ENCODE measurements at places on chromosomes 5 and 9.

DNA sequence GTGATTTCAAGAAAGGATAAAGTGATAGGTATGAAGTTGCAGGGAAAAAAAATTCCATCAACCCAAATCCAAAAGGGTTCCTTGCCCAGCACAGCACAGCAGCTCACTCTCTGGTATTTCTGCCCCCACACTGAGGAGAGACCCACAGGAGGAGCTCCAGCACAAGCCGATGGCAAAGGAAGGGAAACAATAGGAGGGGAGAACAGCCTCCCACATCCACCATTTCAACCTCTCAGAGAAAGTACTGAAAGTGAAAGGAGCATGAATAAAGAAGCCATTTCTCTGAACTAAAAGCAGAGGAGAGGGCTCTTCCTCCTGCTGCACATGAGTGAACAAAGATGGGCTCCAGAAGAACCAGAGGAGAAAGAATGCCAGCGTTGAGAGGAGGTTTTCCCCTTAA, 54.9 kb upstream of the ZSWIM6 start:
- DNase-seq, result peak; percentile 47

DNA sequence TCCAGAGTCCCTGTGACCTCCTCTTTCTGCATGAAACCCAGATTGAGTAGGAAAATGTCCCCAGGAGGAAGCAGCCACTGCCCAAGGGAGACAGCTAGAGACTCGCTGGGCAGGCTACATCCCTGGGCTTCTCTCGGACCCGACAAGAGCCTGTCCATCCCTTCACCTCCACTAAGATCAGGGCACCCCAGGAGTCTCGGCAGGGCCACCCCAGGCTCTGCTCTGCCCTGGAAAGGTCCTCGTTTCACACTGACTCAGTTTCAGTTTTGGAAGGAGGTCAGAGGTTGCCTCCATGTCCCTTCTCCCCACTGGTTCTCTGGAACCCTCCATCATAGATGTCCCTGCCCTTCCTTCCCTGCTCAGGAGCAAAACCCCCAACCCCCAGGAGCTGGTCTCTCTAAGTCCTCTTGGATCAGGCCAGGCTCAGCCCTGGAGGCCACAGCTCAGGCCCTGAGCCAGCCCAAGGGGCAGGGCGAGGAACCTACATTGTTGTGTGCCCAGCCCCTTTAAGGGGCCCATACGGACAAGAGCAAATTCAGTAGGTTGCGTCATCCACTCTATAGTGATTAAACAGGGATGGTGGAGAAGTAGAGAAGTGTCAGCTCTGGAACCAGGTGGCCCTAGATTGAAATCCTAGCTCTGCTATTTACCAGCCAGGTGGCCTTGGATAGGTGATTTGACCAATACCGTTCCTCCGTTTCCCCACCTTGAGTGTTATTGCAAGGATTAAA, 37.4 kb downstream of the C9orf50 start:
- no peak for DNase-seq

DNA sequence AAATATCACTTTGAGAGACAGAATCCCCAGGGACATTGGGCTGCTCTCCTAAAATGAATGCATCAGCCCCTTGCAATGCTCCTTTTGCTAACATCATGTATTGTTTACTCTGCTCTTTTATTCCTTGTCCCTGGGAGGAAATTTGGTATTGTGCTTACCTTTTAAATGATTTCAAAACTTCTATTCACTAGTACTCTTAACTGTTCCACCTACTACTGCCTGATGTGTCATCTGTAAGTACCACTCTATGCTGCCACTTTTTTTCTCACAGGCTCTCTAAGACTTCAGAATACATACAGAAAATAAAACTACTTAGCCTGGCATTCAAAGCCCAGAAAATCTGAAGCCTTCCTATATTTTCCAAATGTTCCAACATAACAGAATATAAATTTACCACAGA, 667.2 kb downstream of the BRINP1 start:
- no peak for DNase-seq

DNA sequence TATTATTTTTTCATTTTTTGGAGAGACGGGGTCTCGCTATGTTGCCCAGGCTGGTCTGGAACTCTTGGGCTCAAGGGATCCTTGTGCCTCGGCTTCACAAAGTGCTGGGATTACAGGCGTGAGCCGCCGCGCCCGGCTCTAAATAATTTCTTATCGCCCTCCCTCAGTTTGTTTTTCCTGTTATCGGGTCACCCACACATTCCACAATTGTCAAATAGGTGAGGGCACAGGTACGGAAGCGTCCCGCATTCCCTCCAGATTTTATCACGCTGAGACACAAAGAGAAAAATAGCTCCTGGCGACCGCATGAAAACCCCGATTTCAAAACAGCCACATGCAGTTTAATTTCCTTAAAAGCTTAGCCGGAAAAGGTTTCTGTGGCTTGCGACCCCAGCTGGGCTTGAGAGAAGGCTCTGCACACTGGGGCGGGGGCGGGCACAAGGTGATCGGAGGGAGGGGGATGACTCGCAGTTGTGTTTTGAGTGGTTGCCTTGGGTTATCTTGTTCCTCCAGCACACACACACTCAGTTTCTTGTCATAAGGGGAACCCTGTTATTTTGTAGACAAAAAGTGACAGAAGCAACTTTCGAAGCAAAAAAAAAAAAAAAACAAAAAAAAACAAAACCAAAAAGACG, 717 bp upstream of the IQGAP2 start:
- DNase-seq, result peak; percentile 73

GRCh38 chr9:98641695-98642094, 67.0 kb downstream of the GABBR2 start:
- no peak for DNase-seq

DNA sequence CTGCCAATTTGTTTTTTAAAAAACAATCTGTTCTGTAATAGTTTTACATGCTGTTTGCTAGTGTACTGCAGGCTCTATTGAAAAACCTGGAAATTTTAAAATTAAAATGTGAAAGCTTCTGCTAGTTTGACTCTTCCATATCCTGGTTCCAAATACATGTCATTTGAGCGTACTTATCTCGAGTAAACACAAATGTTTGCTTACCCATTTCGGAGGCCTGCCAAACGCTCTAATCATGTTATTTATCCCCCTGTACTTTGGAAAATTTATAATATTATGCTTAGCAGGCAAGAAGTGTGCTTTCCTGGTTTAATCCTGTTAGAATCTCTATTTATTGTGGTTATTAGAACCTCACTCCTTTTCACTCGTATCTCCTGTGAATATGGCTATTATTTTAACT, 476.8 kb upstream of the CYLC2 start:
- no peak for DNase-seq

DNA sequence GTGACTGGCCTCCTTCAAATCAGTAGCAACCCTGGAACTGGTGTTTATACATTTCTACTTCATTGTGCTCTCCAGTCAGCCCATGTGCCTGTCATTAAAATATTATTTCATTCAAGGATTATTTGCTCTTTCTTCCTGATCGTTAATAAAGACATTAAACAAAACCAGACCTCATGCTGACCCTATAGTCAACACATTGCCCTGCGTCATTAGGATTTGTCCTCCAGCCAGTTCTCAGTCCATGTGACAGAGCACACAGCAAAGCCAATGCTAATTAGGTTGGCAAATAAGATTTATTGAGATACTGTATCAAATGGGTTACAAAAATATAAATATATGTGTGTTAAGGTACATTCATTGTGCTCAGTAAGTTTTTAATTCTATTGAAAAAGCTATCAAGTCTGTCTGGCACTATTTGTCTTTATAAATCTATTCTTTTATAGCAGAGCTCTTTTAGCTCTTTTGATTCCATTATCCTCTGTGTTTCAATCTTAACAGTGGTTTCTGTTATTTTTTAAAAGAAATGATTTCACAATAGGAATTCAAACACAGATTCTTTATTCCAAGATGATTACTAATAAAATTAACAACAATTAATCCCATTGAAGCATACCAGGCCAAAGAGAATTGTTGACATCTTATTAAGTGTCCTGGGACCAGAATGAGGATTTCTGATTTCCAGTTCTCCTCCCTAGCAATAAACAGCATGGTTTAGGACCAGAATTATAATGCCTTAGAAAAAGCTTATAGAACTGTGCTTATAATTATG, 209.4 kb upstream of the RGMB start:
- DNase-seq, result no peak

DNA sequence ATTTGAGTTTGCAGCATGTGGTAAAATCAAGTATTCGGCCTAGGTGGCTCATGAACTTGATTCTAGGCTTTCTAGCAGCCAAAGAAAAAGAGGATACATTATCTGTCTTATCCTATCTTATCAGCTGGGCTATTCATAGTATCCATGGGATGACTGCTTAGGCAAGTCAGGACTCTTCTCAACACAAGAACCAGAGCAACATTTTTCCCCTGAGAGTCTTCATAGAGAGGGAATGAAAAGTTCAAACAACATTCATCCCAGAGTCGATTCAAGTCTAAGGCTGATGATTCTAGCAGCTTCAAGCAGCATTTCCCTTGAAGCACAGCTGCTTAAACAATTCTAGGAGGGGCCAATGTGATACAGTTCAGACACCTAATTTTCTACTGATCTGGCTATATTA, 3.0 kb downstream of the S100Z start:
- DNase-seq, result no peak

DNA sequence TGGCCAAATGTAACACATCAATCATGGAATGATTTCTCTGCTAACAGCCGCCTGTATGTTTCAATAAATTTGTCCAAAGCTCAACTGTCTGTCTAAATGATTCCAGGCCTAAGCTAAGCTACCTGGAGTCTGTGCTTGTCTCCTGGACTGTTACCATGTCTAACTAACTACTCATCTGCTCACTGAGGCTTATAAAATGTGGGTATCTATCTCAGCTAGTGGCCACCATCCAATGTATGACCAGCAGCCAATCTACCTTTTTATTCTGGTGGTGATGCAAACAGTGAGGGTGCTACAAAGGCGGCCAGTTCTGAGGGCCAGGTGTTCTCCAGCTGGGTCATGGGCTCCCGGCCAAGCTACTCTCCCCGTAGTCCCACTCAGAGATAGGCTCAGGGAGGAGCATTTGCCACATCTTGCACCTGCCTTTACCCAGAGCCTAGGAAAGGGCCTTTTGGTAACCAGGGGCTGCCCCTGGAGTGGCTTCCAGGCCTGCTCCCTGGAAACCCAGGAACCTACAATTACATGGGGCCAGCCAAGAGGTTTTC, 59.1 kb downstream of the PFDN1 start:
- no peak for DNase-seq

DNA sequence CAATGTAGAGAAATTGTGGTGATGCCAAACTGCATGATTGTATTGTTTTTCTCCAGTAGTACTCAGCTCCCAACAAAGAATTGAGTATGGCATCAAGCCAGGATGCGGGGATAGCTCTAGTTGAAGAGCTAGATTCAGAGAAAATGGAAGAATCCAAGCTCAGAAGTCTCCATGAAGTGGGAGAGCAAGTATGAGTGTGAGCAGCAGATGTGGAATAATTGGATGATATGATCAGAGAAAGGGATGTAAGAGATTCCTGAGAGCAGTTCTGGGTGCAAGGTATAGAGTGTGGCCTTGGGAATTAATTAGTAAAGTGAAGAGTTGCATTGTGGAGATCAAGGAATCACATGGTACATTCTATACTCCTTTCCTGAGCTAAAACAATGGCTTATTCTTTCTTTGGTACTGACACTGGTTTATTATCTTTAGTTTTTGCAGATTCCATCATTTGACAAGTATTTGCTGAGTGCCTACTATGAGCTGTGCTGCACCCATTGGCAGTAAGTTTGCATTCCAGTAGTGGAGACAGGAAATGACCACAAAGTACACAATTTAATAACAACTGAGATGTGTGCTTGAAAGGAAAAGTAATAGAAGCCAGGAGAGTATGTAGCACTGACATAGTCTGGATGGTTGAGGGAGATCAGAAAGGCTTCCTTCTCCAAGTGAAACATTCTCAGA, 177.1 kb downstream of the CPLANE1 start:
- DNase-seq, result no peak

GRCh38 chr9:124399968-124400940, 15.0 kb downstream of the PSMB7 start:
- DNase-seq, result no peak

DNA sequence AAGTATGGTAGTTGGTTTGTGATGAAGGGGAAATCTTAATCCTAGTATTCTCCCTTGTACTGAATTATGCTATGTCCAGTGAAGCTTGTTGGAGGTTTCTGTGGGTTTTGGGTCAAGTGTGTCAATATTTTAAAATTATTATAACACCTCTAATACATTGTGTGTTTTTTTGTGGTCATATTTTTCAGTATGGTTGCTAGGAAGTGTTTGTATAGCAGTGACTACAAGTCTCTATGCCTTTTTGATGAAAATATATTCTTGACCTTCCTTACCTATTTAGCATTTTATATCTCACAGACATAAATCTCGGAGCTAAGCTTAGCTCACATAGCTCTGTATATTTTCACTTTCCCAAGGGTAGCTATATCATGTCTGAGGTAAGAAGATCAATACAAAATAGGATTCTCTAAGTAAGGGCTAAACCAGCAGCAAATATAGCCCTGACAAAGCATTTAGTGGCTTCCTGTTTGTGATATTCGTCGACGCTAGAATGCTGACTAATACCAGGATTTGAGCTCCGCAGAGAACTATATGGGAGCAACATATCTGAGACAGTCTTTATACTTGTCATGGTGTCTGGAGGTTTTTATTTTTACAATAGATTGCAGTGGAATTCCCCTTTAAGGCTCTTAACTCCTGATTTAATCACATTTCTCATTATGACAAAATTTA, 82.3 kb downstream of the MACIR start:
- no peak for DNase-seq

- DNase-seq, result no peak
Measured at GRCh38 chr5:135631391-135631790, 52.6 kb upstream of the CXCL14 start.

- no peak for DNase-seq
Measured at GRCh38 chr9:92767066-92768054, 2.7 kb upstream of the BICD2 start.

GRCh38 chr9:93903886-93904648, 51.1 kb downstream of the BARX1 start:
- no peak for DNase-seq

DNA sequence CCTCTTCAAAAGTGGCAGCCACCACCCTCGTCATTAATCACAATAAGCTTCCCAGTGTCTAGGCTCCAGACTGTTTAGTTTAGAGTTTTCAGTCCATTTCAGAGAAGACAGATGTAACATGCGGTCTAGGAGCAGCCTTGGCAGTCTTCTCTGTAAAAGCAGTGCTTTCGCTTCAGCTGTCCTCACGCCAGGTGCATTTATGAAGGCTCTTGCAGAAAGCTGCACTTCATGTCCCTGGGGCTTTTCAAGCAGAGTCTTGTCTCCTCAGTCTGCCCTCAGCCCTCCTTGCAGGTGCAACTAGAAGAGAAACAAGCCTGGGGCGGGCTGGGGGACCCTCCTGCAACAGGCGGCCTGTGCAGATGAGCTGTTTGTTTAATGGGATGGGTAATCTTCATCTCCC, 281.9 kb downstream of the DRD1 start:
- no peak for DNase-seq

- no peak for DNase-seq
Measured at GRCh38 chr5:37727238-37727637, 112.6 kb downstream of the GDNF start.
